ENCODE measurements at places on chromosomes 7 and 10. TPM values are rescaled to one million over a fixed set of nuclear protein-coding genes. Genes with fewer than 3 reads are reported as not detected.

DNA sequence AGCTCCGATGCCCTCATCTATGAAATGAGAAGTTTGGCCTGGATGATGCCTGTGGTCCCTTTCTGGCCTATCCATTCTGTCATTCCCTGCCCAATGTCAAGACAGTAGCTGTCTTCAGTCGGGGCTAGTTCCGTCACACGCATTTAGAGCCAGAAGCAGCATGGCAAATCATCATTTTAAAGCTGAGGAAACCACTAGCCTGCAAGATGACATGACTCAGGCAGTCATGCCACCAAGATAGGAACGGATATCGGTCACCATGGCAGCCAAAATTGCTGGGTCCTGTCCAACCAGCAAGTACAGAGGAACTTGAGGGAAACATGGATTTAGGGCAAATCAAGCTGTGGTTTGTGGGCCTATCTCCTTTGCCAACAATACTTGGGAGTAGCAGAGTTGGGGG is 64.5 kb upstream of the MRLN start:
- DNase-seq = no peak

GRCh38 chr10:125137601-125138438 is 22.5 kb downstream of the CTBP2 start:
- no peak for DNase-seq

- no peak for DNase-seq
These were observed 244.4 kb downstream of the RPS24 start for GRCh38 chr10:78278058-78278404.

DNA sequence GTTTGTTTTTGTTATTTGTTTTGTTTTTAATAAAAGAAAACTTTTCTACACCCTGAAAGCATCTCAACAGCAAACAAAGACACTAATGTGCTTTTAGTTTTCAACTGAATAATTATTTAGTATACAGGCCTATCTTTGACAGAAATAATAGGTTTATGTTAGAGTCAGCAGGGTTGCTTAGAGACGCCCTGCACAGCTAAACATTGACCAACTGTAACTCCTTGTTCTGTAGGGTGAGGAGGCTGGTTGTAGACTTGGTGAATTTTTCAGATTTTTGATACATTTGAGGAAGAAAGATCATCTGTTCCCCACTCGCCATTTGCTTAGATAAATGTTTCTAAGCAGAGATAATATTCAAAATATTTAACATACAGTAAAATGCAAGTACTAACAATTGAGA is 103.1 kb downstream of the CALCR start:
- DNase-seq = no peak

- no peak for DNase-seq
These were observed 23.9 kb upstream of the GPR26 start for GRCh38 chr10:123642293-123642692.

The METTL27 gene
- total RNA-seq = 2.9 TPM

The SCART1 gene
- 3.3 TPM for total RNA-seq
